Stimulated activated CD8-positive, alpha-beta memory T cell treated with anti-CD3 and anti-CD28 coated beads, Interleukin-2, amount 100 ng/mL, for 1 hour (primary cell): ENCODE measurements at places on chromosomes 5 and 9.

GRCh38 chr5:167716126-167716775, 575.2 kb upstream of the WWC1 start:
- DNase-seq: no peak

- DNase-seq: no peak
Measured at GRCh38 chr5:74239261-74239660, 401.3 kb downstream of the ENC1 start.

DNA sequence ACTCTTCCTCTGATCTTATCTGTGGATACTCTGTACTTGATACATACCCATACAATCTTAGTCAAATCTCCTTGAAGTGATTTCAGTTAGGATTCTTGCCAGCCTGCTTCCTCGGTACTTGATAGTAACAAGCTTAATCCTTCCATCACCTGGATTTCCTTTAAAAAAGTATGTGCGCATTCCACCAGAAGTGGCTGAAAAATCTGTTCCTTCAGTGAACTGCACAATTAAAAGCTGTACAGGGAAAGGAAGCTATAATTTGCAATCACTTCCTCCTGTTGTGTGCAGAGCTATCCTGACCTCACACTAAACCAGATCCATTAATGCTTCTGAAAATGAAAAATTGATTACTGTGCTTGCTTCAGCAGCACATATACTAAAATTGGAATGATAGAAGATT, 47.3 kb downstream of the PWWP2A start:
- no peak for DNase-seq

DNA sequence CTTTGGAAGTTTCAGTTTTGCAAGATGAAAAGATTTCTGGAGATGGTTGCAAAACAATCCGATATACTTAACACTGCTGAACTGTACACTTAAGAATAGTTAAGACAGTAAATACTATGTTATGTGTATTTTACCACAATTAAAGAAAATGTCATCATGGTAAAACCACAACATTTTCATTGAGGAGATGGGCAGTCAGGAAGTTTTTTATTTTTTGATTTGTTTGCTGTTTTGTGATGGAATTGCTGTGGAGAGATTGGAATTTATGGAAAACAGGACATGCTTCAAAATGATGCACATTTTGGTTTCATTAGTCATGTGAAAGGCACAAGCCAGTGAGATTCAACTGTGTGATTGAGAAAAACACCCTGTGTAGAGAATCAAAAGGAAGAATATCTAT, 90.5 kb upstream of the AGXT2 start:
- DNase-seq: no peak

GRCh38 chr9:98134702-98135557, 15.9 kb upstream of the TRIM14 start:
- no peak for DNase-seq
